ENCODE measurements at places on chromosomes 5 and 9. TPM values are rescaled to one million over a fixed set of nuclear protein-coding genes. Genes with fewer than 3 reads are reported as not detected.

Gene NDUFA8
- 36.8 TPM for total RNA-seq

Gene BTNL8
- 0.40 TPM for total RNA-seq

Gene BARHL1
- not detected for total RNA-seq

Gene AIF1L
- 1.7 TPM for total RNA-seq

Gene FAM169A
- 12.0 TPM for total RNA-seq

Gene SLC27A6
- total RNA-seq = not detected

Gene TTC39B
- 14.5 TPM for total RNA-seq

Gene FOXD1
- total RNA-seq = not detected

Gene S1PR3
- total RNA-seq = not detected

Gene IL3
- 9.0 TPM for total RNA-seq

Gene NPR3
- total RNA-seq = 0.66 TPM

Gene UNC5A
- not detected for total RNA-seq

Gene FREM1
- not detected for total RNA-seq

Gene GFRA3
- total RNA-seq = not detected

Gene PTTG1
- 172 TPM for total RNA-seq

Gene SARDH
- total RNA-seq = 2.8 TPM

Gene F12
- total RNA-seq = 4.6 TPM

Gene SLC6A19
- total RNA-seq = not detected

Gene FOXI1
- total RNA-seq = not detected

Gene SLC34A1
- total RNA-seq = 1.1 TPM

Gene CACFD1
- total RNA-seq = 3.0 TPM

Gene DOCK2
- total RNA-seq = 229 TPM

Gene INSL6
- total RNA-seq = not detected

Gene ALDH1A1
- not detected for total RNA-seq

Gene SNCB
- not detected for total RNA-seq

Gene PTPDC1
- total RNA-seq = 6.2 TPM

Gene TMEM171
- not detected for total RNA-seq

Gene ANKDD1B
- 0.34 TPM for total RNA-seq

Gene PHF24
- 0.16 TPM for total RNA-seq

Gene PCA3
- total RNA-seq = not detected

Gene PDZD2
- not detected for total RNA-seq

Gene INSL4
- total RNA-seq = not detected

Gene GCNT4
- total RNA-seq = 0.91 TPM

Gene TMC1
- total RNA-seq = 0.32 TPM

Gene FGD3
- total RNA-seq = 70.6 TPM

Gene GGTA1
- total RNA-seq = not detected

Gene ADAMTS16
- not detected for total RNA-seq

Gene CNTLN
- total RNA-seq = 2.1 TPM

All from activated T-helper 17 cell treated with anti-CD3 and anti-CD28 coated beads, Interleukin-2, amount 50 U/mL, for 72 hours (primary cell).